ENCODE measurements at places on chromosomes 7 and 10.

DNA sequence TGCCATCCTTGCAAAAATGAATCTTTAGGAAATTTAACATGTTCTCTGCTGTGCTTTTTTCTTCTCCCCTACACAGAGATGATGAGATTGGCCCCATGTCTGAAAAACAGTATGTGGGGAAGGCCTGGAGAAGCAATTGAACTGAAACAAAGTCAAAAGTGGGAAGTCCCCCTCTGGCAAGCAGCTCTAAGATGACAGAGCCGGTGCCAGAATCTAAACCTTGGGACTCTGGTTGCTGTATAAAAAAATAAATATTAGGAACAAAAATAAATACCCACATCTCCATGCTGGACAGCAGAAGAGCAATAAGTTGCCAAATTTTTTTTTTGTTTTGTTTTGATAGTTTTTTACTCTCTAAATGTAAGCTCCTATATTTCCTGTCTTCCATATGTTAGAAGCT lies 51.8 kb upstream of the TRIL start:
- DNase-seq, result no peak

- DNase-seq, result no peak
These were observed 139.7 kb upstream of the TMEM72 start for GRCh38 chr10:44771233-44771995.

DNA sequence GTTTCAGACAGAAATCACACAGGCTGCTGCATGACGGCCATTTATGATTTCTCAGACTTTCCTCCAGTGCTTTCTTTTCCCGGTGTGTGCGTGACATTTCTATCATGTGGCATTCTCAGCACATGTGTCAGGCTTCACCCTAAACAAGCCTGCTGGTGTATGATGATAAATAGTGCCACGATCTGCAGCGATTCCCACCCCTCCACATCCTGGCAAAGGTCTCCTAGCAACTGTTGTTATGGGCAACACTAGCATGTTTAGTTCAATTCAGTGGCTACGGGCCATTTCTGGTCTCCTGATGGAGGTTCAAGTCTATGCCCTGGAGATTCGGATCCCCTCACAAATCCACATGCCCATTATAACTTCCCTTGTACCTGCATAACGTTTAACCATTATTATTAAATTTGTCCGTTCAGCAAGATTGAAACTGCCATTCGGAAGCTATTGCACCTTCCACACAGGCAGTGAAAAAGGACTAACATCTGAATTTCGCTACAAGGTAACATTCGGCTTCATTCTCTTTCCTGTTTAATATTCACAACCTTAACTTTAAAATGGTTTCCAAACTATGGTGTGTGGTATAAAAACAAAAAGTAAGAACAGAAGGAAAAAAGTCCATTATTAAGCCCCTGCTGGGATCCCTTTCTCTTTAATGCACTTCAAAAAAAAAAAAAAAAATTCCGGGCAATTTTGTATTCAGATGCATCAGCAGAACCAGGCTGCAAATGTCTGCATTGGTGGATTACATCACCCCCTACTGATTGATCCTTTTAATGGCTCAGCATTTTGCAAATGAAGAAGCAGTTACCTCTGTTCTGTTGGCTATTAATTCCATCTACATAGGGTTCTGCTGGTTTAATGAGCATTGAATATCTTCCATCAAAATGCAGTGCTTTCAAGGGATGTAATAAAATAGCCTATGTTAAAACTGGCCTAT lies 90.2 kb downstream of the FRMD4A start:
- no peak for DNase-seq

DNA sequence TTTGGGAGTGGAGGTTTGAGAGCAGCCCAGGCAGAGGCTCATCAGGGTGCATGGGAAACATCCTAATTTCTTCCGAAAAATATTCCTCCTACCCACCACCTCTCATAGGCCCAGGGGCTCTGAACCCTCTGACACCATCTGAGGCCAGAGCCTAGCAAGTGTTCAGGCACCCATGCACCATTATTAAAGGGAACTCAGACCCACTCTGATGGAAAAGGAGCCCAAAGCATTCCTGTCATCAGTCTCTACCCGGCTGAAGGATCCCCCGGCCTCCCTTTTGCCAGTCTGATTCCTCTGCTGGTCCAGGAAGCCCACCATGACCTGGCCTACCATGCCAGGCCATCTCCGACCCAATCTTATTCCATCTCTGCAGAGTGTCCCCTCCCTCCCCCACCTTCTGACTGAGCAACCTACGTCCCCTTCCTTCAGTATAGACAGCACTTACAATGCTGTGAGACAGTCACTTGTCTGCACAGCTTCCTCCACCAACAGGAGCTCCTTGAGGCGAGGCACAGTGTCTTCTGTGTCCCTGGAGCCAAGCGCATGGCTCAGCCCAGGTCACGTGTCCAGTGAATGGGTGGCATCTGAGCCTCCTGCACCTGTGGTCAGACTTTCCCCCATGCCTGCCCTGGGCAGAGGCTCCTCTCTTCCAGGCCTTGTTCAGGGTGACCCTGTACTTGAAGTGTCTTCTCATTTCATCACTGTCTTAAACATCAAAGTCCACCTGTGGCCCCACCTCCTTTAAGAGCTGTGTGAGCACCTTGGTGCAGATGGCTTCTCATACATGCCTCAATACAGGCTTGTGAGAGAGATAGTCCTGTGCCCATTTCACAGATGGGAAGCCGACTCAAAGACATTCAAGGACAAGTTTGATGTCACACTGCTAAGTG lies 889 bp upstream of the GPR15LG start:
- no peak for DNase-seq

Data from activated CD8-positive, alpha-beta memory T cell treated with anti-CD3 and anti-CD28 coated beads for 1 hour (primary cell).